Psoas muscle (tissue), 8 donors: ENCODE measurements at places on chromosomes 3 and 15. TPM values are rescaled to one million over a fixed set of nuclear protein-coding genes. Genes with fewer than 3 reads are reported as not detected.

DNA sequence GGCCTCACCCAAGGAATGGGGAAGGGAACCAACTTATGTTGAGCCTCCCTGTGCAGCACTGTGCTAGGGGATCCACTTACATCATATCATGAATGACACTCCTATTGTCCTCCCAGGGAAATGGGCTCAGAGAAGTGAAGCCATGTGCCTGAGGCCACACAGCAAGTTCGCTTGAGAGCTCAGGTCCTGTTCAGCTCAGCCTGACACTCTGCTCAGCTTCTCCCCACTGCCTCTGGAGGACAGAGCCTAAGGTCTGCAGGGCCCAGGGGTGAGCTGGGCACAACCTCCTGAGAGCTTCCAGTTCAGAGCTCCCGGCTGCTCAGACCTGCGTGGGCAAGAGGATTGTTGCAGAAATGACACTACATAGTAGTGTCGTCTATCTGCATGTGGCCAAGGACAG is 76.0 kb upstream of the SEC13 start:
- DNase-seq, result no peak

DNA sequence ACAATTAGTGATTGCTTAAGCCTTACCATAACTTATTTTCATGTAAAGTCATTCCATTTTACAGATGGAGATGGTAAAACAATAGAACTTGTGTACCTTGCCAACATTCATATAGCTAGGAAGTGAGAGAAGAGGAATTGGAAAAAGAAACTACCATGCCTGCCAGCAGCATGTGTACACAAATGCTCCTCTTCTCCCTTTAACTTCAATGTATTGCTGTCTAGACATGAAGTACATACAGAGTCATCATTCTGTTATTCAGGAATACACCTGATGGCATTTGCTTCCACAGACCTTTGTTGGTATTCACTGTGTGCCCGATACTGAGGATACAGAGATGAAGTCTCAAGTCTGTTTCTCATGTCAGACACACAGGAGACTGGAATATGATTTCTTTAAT is 7.1 kb upstream of the TMEM207 start:
- DNase-seq, result no peak

The U2SURP gene
- total RNA-seq, result 69.3 TPM

The PDCD10 gene
- total RNA-seq, result 16.4 TPM

- DNase-seq, result no peak
Observed at GRCh38 chr15:46129145-46129544, 494.3 kb downstream of the SQOR start.

The C3orf22 gene
- total RNA-seq, result 0.12 TPM

The GABRR3 gene
- not detected for total RNA-seq
